Cortex of kidney (tissue), 1 donor: ENCODE measurements at places on chromosomes 12 and 14.

DNA sequence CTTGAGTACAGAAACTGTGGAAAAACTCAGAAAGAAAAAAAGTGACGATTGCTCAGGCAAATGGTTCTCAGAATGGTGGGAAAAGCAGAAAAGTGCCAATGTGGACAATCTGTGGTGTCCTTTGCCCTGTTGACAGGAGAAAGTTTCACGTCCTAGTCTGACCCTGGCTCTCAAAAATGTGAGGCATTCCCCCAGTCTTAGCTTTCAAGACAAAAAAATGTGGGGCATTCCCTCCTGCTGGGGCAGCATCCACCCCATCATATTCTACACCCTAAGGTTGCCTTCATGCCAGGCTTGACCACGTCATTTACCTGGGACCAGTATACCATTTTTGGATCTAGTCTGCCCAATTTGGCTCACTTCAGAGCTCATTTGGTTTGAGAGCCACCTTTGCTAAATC is 20.7 kb upstream of the ANAPC7 start:
- DNase-seq, result no peak

- DNase-seq, result no peak
These were observed 19.1 kb upstream of the FICD start for GRCh38 chr12:108495823-108496579.

DNA sequence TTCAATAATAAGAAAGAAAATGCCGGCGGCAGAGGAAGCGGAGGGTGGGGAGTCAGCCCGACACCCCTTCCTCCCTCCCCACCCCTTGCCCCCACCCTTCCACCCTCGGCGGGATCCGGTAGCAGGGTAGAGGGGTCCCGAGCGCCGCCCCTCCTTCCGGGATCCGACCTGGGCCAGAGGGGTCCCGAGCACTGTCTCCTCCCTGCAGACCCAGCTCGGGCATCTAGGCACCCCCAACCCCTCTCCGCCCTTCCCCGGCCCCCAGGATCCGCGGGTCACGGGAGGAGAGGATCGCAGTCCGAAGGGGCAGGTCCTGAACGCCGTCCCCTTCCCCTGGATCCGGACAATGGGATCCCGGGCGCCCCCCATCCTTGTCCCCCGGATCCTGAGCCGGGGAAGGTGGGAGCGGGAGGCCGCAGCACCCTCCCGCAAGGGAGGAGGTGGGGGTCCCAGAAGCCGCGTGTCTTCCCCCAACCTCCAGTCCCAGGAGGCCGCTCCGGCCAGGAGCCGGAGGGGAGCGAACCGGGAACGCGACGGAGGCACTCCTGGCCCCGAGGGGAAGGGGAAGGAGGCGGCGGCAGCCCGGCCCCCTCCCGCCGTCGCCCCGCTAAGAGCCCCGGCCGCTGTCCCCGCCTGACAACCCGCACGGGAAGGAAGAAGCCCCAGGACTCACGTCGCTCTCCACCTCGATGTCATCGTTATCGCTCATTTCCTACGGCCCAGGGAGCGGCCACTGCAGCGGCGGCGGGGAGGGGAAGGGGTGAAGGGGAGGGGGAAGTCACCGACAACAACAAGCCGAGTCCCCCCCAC is 481 bp downstream of the MAX start:
- DNase-seq, result no peak

- no peak for DNase-seq
These were observed 121.0 kb downstream of the FBXL14 start for GRCh38 chr12:1473418-1473817.

DNA sequence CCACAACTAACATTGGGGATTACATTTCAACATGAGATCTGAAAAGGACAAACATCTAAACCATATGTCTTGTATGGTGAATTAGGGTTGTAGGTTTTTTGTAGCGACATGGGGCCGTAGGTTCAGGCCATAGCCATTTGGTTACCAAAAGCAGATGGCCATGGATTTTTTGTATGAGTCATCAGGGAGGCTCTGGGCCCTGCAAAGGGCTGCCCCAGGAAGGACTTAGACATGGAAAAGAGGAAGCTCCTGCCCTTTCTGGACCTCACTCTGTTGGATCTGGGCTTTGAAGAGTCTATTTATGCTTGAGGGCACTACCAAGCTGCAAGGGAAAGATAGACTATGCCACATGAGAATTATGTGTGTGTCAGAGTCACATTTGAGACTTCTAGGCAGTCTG is 89.3 kb upstream of the DHRS4 start:
- DNase-seq, result no peak

DNA sequence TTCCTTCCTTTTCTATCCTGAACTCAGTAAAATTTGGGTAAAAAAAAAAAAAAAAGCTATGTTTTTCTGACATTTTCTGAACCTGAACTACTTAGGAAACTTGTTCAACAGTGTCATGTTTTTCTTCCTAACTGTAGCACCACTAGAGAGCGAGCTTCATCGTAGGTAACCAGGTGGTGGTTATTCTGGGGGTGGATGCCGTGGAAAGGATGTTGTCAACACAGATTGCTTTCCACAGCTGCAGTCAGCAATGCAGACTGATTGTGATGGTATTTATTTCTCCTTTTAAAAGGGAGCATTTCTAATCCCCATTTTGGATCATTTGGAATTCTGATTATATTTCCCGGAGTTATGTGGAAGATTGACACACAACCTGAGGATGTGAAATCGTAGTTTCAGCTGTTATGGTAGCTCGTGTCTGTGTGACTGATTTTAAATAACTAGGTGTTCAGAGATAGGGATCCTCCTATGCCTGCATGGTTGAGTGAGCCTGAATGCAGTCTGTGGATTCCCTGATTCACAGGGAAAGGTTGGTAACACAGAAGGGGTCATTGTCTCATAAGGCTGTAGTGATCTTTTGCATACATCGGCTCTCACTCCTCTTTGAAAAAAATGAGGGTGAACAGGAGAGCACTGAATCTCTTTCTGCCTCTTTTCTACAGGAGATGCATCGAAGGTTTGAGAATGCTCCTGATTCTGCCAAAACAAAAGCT is 113.2 kb downstream of the ERC1 start:
- DNase-seq, result no peak

DNA sequence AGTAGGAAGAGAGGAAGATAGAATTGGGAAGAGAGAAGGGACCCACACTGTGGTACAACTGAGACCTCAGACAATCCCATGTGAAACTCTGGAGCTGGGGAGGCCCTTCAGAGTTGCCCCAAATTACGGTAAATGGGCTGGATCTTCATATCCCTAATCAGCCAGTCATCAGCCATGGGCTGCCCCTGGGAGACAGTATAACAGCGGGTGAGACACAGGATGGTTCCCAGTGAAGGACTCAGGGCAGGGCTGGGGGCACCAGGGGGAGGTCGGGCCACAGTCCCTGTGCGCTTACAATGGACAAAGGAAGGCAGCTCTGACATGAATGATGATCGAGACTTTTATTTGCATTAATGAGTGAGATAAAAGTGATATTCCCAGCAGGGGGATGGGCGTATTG is 74.2 kb upstream of the BDKRB2 start:
- no peak for DNase-seq

DNA sequence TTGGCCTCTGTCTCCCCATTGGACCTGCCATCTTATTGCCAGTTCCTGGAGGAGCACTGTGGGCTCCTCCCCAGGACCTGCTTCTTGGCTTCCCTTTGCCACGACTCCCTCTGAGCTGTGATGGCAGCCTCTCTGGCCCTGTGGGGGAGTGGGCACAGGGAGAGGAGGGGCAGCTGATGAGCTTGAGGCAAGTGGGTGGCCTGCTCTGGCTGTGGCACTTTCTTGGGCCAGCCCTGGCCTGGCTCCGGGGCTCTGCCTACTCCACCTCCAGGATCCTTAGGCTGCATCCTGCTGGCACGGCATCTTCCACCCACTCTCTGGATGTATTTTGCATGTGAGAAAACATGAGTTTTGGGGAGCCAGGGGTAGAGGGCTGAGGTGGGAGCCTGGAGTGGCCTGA is 32.6 kb upstream of the MUCL1 start:
- no peak for DNase-seq

DNA sequence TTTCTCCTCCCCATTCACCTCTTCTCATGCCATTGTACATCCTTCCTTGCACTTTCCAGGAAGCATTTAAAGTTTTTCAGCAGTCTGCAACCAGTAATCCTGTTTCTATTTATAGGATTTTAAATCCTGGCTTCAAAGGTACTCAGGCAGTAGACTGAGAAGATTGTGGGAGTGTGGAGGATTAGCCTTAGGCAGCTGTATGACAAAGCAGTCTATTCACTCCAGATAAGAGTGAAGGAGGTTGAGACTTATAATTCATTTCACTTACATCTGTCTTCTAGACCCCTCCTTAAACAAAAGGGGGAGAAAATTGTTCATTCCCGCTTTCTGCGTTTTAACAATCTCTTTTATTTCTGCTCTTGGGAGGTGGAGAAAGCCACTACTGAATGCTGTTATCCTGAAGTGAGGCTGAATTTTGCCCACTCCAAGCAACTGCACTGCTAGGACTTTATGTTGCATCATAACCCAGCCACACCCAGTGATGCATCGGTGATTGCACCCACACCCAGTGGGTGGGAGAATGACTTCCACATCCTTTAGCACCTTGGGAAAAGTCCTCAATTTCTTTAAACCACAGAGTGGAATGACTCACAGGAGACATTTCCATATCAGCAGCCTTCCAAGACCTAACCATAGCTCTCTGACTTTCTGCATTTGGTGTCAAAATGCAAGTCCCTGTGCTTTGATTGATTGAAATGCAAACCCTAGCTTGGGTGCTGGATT is 382.5 kb upstream of the ATP2B1 start:
- no peak for DNase-seq

DNA sequence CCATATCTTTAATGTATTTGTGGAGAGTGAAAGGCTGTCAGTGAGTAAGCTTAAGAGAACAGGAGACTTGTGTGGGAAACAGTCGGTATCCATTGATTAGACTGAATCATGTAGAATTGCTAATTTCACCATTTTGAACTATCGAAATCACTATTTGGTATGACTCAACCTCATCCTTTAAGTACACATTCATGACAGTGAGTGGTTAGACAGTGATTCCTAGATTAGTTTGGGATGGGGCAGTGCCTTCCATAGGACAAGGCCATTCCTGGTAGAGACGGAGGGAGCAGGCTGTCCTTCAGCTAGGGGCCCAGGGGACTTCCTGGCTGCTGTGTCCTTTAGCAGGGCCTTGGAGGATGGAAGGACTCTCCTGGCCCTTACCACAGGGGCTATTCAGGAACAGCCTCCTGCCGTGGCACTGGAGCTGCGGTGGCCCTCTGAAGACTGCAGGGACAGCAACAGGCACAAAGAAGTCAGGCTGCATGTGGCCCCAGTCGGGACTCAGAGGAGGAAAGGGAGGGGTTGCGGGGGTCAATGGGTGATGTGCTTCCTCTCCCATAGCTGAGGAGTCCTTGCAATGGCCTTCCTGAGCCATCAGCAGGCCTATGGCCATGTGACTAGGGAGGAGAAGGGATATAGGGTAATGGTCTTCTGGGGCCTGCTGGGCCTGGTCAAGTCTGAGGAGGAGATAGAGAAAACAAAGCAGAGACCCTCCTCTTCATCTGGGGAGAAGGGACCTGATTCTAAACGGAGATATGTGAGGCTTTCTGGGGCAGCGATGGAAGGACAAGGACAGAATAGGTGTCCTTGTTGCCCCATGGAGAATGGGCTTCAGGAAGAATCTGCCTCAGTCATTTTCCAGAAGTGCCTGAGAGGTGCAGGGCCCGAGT is 11.2 kb downstream of the SERPINA1 start:
- DNase-seq, result no peak

- DNase-seq, result no peak
These were observed 438.4 kb upstream of the OR4E1 start for GRCh38 chr14:22112004-22112403.

DNA sequence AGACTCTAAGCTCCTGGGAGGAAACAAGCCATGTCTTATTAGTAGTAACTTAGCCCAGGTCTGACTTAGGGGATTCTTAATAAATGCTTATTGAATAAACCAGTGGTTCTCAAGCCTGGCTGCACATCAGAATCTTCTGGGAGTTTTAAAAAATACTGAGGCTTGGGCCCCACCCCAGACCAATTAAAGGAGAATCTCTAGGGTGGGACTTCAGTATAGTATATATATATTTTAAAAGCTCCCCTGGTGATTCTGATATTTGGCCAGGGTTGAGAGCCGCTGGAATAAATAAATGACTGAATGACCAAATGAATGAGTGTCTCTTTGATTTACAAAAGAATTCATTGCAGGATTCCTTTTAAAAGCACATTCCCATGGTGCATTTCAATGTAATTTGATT is 151.5 kb upstream of the GSC start:
- no peak for DNase-seq

GRCh38 chr14:104868060-104868740 is 3.1 kb downstream of the CEP170B start:
- DNase-seq, result no peak

DNA sequence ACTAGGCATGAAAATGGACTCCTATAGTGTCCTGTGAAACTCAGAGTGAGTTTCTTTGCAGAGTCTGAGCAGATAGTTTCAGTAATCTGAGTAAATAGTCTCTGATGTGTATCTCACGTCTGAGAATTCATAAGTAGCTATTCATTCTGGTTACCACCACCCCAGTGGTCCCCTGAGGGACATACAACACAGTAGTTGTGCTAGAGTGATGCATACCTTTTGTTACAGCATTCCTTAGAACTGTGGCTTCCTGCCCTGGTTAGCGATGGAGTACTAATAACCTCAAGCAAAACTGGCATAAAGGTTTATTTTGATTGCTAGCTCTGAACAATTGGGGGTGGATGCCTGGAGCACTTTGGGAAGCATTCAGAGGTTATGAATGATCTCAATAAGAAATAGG is 114.7 kb downstream of the DAAM1 start:
- no peak for DNase-seq

DNA sequence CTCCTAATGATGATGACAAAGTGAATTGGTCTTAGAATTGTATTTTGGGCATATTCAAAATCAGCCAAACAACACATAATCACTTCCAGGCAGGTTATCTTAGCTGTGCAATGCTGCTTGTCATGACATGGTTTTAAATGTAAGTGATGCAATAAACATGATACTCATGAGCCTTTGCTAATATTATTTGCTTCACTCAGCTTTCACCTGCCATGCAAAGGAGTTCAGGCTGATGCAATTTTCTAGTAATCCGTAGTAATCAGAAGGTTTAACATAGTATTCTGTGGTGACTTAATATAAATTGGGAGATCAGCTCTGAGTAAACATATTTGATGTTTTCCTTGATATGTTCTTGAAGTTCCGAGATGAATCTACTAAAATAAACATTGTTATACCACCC is 29.1 kb downstream of the TMEM260 start:
- DNase-seq, result no peak

DNA sequence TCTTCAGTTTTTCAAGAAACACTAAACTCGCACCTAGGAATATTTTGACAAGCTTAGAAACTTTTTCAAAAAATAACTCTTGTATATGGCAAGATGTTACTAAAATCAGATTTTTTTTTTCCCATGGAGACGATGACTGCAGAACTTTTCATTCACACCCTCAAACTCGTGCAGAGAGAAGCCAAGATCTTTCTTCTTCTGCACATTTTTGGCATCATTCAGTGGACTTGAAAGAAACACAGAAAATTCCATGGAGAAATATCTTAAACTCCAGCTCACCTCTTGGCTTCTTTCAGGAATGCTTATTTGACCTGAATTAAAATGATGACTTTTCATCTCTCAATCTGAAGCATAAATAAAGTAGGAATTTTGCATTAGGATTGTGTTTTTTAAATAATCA is 919.4 kb downstream of the NRXN3 start:
- DNase-seq, result no peak
